Activated naive CD4-positive, alpha-beta T cell treated with anti-CD3 and anti-CD28 coated beads, Interleukin-2, amount 10 ng/mL, durations not matched to agents 7 days and 5 days (primary cell): ENCODE measurements at places on chromosomes 5 and 9.

GRCh38 chr5:88785746-88786565 is 97.0 kb downstream of the MEF2C start:
- H3K27ac ChIP-seq = no peak overlapping the region
- DNase-seq = no peak
- peaks cover 3% of the 10 kb centered on the region for H3K27me3 ChIP-seq
- no peaks in the 10 kb centered on the region for H3K36me3 ChIP-seq
- no peak overlapping the region for H3K4me3 ChIP-seq

- no peak for DNase-seq
- no peak overlapping the region for H3K27ac ChIP-seq
- peaks cover 2% of the 10 kb centered on the region for H3K36me3 ChIP-seq
- H3K4me3 ChIP-seq = no peak overlapping the region
- no peaks in the 10 kb centered on the region for H3K27me3 ChIP-seq
- no peaks in the 10 kb centered on the region for H3K4me1 ChIP-seq
Observed at GRCh38 chr9:98829766-98830165, 22.3 kb downstream of the GALNT12 start.

DNA sequence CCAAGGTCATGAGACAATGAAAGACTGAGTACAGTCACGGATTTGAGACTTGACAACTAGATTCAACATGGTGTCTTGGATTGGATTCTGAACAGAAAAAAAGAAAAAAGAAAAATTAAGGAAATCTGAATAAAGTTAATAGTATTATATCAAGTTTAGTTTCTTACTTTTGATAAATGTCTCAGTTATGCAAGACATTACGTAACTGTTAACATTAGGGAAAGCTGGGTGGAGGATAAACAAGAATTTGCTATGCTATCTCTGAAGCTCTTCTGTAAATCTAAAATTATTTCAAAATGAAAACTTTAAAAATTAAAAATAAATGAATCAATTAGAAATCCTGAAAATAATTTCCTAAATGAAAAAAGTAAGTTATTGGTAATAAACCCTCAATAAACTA is 14.4 kb upstream of the DCAF12 start:
- H3K4me1 ChIP-seq = peaks cover 8% of the 10 kb centered on the region
- no peaks in the 10 kb centered on the region for H3K36me3 ChIP-seq
- H3K4me3 ChIP-seq = no peak overlapping the region
- no peaks in the 10 kb centered on the region for H3K27me3 ChIP-seq
- no peak overlapping the region for H3K27ac ChIP-seq

DNA sequence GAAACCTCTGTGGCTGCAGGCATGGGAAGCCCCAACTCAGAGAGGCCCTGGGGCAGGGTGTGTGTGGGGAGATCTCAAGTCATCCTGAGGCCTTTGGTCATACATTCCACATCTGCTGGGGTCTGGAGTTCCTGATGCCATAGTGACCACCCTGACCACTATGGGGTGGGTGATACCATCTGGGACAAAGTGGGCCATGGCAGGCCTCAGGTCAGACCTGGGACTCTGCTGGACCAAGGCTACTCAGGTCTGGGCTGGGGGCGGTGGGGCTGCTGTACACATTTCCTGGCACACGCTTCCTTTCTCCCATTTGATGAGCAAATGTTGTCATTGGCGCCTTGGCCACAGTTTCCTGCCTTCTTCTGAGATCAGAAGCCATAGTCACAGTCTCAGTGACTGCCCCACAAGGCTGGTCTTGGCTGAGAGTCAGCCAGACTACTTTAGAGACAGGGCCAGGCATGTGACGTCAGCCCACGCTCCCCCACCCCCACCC is 15.1 kb upstream of the ACSL6 start:
- H3K4me3 ChIP-seq = no peak overlapping the region
- DNase-seq = peak; percentile 69
- H3K27me3 ChIP-seq = peaks cover 32% of the 10 kb centered on the region
- no peak overlapping the region for H3K27ac ChIP-seq
- peaks cover 12% of the 10 kb centered on the region for H3K4me1 ChIP-seq
- H3K36me3 ChIP-seq = no peaks in the 10 kb centered on the region
